ENCODE measurements at places on chromosomes 12 and 14.
A peak's percentile ranks its signal among the peaks of the same experiment; 100 is the strongest.

DNA sequence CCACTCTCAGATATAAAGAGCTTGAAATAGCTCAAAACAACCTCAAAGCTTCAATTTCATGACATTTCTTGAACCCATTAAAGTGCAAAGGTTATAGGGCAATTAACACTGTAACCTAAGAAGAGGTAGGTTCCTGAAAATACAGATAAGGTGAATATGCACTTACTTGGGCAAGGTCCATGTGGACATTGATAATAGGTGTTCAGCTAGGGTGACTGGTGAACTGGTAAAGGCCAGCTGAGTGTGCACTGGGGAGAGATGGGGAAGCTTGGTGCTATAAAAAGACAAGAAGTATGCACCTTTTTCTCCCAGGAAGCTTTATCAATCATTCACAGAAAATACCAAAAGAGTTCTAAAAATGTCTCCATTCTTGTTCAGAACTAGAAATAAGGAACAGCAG is 418.6 kb downstream of the SLC16A7 start:
- no peak for DNase-seq

GRCh38 chr14:52023518-52023917 is 34.2 kb downstream of the RTRAF start:
- no peak for DNase-seq

DNA sequence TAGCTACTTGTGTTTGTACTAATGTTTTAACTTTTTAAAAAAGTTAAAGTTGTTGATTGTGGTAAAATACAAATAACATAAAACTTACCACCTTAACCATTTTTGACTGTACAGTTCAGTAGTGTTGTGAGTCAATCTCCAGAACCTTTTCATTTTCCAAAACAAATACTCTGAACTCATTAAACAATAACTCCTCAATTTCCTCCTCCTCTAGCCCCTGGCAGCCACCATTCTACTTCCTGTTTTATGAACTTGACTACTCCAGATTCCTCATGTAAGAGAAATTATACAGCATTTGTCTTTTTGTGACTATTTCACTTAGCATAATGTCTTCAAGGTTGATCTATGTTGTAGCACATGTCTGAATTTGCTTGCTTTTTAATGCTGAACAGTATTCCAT is 299.1 kb upstream of the AMIGO2 start:
- DNase-seq: no peak

DNA sequence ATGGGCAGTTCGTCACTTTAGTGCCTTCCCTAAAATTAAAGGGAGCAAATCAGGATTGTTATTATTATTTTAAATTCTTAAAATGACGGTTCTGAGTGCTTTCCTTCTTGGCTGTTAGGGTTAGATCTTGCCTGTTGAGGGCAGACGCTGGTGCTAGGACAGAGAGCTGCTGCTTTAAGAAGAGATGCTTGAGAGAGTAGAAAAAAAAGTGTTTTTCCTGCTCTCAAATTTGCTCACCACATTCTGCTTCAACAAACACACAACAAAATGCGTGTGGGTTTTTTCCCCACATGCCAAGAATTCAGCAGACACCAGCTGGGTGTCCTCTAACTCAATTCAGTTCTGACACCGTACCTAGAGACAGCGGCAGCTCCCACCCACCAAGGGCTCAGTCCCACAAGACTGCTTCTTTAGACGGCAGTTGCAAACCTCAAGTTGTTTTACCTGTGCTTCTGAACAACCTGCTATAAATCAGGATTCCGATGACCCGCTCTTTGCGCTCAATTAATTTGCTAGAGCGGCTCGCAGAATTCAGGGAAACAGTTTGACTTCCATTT is 75.8 kb upstream of the RIN3 start:
- peak; percentile 20 for DNase-seq

DNA sequence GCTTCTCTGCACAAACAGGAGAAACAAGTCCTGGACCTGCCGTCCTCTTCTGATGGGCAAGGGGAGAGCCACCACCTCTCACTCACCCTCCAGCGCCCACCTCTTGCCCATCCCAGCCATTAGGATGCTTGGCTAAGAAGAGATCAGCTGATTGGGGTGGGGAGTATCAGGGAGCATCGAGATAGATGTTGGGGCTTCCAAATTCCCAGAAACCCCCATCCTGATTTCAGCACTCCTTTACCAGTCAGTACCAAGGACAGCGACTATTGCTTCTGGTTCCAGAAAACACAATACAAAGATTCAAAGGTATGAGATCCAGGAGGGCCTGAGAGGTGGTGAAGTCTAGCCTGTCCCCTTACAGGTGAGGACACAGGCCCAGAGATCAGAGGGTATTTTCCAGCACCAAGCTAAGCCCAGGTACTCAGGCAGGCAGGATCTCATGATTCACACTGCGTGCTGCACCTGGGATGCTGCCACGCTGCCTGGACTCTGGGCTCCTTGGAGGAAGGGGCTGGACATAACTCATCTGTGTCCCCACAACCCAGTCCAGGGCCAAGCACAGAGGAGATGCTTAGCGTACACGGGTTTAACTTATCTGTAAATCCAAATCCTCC is 76.6 kb downstream of the TUNAR start:
- DNase-seq: peak; percentile 32

DNA sequence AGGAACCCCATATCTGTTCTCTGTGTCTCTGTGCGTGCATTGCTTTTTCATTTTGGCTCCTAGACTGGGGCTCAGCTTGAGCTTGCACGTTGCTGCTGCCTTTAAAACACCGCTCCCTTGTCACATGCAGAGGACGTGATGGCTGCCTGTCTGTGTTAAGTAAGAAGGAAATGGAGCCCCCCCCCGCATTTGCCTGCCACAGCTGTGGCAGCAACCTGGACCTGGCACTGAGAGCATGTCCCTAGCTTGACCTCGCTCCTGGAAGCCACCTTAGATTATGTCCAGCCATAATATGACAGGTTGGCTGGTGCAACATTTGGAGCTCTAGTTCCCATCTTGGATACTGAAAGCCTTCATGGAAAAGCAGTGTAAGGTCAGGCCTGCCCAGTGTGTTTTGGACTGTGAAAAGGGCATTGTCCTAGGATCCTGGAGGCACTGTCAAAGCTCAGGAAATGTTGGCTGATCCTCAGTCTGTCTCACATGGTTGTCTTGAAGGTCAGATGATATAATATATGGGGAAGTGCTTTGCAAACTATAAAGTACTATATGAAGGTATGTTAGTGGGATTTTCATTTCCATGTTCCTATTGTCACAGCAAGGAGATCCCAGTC is 73.8 kb downstream of the PRKCH start:
- no peak for DNase-seq

DNA sequence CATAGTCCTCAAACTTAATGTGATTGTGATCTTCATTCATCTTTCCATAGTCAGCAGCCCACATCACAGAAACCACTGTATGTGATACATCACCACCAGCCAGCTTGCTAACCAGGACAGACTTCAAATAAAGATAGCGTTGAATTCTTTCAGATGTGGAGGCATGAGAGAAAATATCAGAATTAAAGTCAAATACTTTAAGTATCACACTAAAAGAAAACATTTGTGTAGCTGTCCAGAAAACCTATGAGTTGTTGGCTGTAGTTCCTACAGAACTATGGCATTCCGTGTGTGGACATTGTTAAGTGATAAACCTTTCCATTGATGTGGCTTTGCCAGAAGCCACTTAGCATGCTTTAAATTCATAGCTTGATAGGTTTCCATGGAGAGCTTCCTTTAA is 105.1 kb downstream of the LLPH start:
- DNase-seq: no peak

DNA sequence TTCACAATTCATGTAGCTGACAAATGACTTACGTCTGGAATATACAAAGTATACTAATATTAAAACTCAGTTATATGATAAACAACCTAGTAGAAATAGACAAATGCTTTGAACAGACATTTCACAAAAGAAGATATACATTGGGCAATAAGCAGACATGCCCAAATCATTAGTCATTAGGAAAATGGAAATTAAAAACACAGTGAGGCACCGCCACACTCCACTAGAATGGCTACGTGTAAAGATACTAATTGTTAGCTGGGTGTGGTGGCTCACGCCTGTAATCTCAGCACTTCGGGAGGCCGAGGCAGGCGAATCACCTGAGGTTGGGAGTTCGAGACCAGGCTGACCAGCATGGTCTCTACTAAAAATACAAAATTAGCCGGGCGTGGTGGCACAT is 248.9 kb upstream of the TMEM132C start:
- no peak for DNase-seq

DNA sequence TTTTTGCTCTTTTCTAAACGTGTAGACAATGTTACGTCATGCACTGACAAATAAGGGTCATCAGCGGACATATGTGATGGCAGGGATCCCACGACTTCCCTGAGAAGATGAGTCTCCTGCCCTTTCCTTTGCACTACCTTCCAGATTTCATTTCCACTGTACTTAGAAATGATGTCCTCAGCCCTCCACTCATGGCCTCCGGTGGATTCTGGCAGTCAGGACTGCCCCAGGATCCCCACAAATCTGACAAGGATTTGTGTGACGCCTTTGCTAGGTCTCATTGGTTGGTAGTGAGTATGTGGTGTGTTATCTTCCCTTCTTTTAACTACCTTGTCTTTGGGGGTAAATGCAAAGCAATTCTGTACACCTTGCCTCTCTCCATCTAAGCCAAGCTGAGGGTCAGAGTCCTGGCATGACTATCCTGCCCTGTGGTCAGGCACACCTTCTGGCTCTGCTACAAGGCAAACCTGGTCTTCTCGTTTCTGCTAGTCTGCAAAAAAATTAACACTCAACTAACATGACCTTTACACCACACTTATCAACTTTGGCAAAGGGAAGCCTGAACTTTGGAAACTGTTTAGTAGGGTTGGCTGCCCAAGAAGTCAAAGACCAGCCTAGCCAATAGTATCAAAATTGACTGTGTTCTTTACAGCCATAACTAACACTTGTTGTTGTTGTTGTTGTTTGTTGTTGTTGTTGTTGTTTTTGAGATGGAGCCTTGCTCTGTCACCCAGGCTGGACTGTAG is 17.3 kb upstream of the DHRS4 start:
- no peak for DNase-seq

DNA sequence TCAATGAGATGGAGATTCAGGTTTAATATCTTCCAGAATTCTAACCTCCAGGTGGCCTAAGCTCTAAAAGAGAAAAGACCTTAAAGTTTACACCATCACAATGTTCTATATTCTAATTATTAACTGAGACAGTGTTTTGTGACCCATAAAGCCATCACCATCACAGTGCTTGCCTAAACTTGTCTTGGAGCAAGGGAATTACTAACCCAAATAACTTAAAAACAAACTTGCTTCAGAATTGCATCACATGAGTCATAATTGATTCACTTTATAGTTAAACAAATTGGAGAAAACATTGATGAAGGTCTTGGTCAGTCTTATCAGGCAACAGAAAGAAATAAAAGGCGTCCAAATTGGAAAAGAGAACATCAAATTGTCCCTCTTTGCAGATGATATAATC is 54.5 kb upstream of the ALG10 start:
- no peak for DNase-seq

- peak; percentile 36 for DNase-seq
Observed at GRCh38 chr12:3752096-3752709, 706 bp downstream of the CRACR2A start.

- DNase-seq: no peak
Observed at GRCh38 chr14:35539969-35540368, 6.0 kb downstream of the INSM2 start.

DNA sequence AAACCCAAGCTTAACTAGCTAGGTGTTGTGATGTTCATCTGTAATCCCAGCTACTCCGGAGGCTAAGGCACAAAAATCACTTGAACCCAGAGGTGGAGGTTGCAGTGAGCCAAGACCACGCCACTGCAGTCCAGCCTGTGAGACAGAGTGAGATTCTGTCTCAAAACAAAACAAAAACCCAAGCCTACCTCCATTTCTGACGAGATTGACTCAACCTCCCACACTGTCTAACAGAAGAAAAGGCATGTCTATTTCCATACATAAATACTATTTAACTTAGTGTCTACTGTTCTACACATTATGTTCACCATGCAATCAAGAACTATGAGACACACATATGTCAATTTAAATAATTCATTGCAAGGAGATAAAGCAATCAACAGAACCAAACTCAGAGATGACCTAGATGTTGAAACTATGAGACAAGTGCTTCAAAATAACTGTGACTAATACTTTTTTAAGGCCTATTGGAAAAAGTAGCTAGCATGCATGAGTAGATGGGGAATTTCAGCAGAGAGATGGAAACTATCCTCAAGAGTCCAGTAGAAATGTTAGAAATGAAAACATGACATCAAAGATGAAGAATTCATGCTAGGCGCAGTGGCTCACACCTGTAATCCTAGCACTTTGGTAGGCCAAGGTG is 75.9 kb upstream of the DHRS4 start:
- no peak for DNase-seq

- no peak for DNase-seq
Observed at GRCh38 chr12:87687362-87687761, 341.8 kb downstream of the C12orf50 start.

- no peak for DNase-seq
Observed at GRCh38 chr12:79725987-79726386, 35.2 kb upstream of the PAWR start.

DNA sequence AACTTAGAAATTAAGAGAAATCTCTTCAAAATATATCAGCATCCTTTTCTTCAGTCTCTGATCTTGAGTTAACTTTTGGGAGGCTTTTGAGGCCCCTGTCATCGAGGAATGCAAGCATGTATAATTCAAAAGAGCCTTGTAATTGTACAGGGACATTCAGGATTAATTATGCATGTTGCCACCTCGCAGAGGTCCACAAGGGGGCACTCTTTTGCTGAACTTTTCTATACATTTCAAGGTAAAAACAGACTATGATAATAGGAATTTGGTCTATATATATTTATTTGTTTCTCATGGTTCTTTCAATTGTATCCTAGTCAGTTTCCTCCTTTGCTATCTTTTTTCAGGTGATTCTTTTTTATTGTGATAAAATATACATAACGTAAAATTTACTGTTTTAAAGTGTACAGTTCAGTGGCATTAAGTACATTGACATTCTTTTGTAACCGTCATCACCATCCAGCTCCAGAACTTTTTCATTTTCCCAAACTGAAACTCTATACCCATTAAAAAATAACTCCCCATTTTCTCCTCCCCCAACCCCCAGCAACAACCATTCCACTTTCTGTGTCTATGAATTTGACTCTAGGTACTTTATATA is 47.0 kb upstream of the SLC2A13 start:
- no peak for DNase-seq

GRCh38 chr14:83096092-83096491 is 1562.4 kb upstream of the SEL1L start:
- DNase-seq: no peak

- no peak for DNase-seq
Observed at GRCh38 chr12:116465856-116466255, 93.3 kb upstream of the MAP1LC3B2 start.

GRCh38 chr12:48029491-48030172 is 25.4 kb upstream of the COL2A1 start:
- DNase-seq: peak; percentile 55

DNA sequence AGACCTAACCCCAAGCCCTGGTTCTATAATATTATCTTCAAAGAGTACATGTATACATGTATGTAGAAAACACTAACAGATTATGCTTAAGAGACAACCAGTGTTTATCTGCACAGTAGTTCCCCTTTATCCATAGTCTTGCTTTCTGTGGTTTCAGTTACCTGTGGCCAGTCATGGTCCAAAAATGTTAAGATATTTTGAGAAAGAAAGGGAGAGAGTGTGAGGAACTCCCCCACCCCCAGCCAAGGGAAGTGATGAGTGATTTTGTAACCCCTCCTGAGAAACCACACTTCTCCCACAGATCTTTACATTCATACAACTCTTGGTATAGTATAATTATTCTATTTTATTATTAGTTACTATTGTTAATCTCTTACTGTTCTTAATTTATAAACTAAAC is 77.3 kb upstream of the CNTN1 start:
- DNase-seq: no peak

- no peak for DNase-seq
Observed at GRCh38 chr12:5715021-5715420, 230.0 kb downstream of the ANO2 start.
